Activated CD4-positive, alpha-beta T cell treated with anti-CD3 and anti-CD28 coated beads for 48 hours (primary cell): ENCODE measurements at places on chromosomes 7 and 10.

GRCh38 chr10:11379771-11380170 lies 231.7 kb downstream of the USP6NL start:
- no peak for DNase-seq

- no peak for DNase-seq
Measured at GRCh38 chr7:32164341-32164996, 94.3 kb upstream of the PDE1C start.

- DNase-seq: no peak
Measured at GRCh38 chr7:135965602-135966001, 11.6 kb downstream of the MTPN start.

GRCh38 chr7:130490311-130490791 lies 1.5 kb upstream of the MEST start:
- DNase-seq: no peak

- DNase-seq: no peak
Measured at GRCh38 chr10:84540022-84540616, 211.7 kb downstream of the CCSER2 start.

- DNase-seq: no peak
Measured at GRCh38 chr7:52771177-52771576, 264.3 kb upstream of the POM121L12 start.

DNA sequence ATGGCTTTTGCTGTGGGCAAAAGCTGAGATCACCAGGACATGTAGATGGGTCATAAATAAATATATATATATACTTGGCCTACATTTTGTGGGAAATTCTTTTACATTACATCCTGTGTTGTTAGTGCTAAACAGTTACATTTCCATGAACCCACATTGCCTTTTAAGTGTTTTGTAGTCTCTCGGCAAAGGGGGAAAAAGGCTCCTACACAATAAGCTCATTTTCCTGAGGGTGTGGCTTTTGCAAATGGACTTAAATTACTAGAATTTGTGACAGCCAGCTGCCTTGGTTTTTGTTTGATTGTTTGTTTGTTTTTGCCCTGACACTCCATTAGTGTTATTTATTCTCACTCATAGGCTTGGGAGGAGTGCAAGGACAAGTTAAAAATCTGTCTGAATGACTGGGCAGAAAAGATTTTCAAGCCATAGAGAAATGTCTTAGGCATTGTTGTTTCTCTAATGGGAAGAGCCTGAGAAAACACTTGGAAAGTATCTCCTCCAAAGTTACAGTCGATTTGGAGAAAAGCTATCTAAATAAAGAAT lies 128.8 kb downstream of the DGKB start:
- no peak for DNase-seq

GRCh38 chr10:3141351-3142005 lies 31.1 kb downstream of the PITRM1 start:
- no peak for DNase-seq

DNA sequence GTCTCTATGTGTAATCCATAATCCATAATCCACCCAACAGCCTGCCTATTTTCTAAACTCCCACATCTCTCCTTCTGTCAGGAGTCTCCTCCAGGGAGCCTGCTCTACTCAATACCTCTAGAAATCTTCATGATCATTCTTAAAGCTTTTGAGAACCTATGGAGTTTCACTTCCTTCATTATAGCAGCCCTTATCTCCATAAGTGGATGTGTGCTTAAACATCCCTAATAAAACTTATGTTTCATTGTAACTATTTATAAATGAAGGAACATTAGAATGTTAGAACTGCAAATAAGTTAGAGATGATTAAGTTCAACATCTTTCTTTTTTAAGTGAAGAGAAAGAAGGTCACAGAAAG lies 8.5 kb downstream of the CPED1 start:
- DNase-seq: no peak

DNA sequence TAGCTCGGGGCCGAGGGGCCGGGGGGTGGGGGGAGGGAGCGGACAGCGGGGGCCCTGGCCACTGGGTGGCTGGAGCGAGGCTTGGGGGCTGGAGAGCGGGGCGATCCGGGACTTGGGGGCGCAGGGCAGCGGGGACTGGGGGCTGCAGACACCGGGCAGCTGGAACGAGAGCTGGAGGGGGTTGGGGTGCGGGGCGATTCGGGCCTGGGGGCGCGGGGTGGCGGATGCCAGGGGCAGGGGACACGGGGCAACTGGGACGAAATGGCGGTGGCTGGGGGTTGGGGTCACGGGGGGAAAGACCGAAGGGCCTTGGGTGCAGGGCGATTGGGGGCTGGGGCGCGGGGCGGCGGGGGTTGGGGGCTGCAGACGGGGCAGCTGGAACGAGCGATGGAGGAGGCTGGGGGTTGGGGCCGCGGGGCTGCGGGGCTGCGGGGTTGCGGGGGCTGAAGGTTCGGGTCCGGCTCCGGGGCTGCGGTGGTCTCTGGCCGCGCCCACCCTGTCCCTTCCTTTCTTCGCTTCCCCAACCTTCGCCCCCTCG lies 590 bp downstream of the COL26A1 start:
- no peak for DNase-seq

GRCh38 chr7:3431306-3431705 lies 130.3 kb downstream of the SDK1 start:
- no peak for DNase-seq

DNA sequence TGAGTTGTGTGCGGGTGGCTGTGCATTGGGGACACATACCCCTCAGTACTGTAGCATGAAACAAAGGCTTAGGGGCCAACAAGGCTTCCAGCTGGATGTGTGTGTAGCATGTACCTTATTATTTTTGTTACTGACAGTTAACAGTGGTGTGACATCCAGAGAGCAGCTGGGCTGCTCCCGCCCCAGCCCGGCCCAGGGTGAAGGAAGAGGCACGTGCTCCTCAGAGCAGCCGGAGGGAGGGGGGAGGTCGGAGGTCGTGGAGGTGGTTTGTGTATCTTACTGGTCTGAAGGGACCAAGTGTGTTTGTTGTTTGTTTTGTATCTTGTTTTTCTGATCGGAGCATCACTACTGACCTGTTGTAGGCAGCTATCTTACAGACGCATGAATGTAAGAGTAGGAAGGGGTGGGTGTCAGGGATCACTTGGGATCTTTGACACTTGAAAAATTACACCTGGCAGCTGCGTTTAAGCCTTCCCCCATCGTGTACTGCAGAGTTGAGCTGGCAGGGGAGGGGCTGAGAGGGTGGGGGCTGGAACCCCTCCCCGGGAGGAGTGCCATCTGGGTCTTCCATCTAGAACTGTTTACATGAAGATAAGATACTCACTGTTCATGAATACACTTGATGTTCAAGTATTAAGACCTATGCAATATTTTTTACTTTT lies 1.8 kb downstream of the DDIT4 start:
- DNase-seq: peak; percentile 48

GRCh38 chr7:35816514-35816913 lies 15.7 kb downstream of the SEPTIN7 start:
- DNase-seq: no peak

DNA sequence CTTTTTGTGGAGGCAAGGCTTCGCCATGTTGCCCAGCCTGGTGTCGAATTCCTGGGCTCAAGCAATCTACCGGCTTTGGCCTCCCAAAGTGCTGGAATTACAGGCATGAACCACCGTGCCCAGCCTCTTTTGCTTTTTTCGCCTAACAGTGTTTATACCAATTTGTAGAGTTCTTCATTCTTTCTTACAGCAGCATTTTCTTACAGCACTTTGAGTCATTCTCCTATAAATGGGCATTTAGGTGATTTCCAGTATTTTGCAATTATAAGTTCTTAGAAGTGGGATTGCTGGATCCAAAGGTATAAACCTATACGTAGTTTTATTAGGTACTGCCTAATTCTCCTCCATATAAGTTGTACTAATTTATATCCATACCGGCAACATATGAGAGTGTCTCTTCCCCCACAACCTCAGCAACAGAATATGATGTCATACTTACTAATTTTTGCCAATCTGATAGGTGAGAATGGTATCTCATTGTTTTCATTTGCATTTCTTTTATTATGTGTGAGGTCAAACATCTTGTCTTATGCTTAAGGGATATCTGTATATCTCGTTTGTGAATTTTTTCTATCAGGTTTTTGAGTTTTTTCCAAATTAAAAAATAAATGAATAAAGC lies 39.1 kb downstream of the SUFU start:
- DNase-seq: no peak

- DNase-seq: no peak
Measured at GRCh38 chr10:64334084-64334483, 812.9 kb downstream of the REEP3 start.

DNA sequence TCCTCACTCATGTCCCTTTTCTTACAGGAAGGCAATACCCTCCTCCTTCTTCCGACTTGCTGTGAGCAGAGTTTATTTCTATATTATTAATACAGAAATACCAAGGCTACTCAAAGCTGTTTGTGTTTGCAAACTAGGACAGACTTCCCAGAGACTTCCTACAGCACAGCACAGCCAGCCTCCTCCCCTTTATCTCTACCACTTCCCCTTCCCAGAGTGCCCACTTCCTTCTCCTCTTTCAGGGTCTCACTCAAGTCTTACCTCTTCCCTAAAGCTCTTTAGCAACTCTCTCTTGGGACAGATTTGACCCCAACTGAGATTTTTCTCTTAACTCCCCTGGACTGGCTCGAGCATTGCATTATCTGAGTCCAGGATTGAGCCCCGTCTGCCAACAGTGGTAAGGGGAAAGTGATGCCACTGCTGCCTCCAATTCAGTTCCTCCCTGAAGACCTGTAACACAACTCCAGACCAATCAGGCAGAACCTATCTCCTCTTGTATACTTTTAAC lies 5.5 kb upstream of the LRGUK start:
- no peak for DNase-seq

DNA sequence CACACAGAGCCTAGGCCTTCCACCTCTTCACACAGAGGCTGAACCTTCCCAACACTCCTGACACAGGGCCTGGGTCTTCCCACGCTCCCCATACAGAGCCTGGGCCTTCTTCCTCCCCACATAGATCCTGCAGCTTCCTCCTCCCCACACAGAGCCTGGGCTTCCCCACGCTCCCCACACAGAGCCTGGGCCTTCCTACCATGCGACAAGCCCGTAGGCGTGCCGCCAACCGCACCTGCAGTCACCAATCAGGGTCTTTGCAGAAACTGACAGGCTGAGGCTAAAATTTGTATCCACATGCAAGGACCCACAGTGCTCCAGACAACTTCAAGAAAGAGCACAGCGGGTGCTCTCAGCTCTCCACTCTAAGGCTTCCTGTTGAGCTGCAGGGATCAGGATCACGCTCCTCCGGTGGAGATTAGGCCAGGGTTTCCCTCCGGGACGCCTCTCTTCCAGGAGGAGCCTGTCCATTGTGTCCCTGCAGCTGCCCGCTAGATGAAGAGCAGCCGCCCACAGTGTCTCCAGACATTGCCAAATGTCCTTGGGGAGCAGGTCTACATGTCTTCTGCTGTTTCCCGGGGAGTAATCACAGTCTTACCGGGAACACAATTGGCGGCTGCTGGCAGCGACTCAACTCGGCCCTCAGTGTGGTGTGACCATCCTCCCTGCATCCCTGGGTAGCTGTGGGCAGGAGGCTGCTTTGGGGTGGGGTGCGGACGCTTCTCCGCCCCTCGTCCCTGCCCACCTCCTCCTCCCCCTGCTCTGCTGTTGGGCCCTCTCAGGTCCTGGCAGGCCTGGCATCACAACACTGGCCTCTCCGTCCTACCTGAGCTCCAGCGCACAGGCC lies 9.7 kb downstream of the CFAP46 start:
- DNase-seq: peak; percentile 46

DNA sequence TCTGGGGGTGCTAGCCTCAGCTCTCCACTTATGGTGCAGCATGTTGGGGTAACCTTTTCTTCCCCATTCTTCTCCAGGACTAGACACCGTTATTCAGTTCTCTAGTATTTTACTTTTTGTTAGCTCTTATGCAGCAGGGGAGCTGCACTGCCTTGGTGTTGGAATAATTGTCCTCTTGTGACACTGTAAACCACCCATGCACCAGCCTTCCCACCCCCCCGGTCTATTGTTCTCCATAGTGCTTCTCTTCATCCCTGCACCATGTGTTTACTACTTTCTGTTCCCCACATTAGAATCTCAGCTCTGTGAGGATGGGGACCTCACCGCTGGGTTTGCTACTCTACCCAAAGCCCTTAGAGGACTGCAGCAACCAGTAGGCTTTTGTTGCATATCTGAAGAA lies 230.7 kb downstream of the RPS24 start:
- DNase-seq: no peak

DNA sequence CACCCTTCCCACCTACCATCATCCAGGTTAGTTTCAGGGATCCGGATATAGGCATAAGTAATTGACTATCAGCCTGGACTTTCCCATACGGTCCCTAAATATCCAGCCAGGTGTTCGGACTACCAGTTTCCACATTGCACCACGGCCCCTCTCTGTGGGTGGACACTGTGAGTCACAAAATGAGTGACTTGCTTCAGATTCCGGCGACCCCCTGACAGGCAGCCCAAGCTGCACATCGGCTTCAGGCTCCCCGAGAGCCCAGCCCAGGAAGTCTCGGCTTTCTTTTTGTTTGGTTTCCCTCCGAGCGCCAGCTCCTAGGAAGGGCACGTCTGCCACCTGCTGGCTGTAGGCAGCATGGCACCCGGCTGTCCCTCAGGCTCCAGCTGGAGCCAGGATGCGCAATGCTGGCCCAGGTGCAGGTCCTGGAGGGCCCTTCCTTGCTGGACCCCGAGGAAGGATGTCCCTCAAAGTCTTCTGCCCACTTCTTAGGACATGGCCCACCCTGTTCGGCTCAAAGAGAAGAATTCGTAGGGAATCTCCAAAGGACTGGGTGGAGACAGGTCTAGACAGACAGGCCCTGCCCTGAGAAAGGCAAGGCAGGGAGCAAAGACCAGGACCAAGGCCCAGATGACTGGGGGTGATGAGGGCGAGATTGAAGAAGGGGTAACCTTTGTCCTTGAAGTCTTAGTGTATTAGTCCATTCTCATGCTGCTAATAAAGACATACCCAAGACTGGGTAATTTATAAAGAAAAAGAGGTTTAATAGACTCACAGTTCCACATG lies 10.6 kb downstream of the HABP2 start:
- peak; percentile 81 for DNase-seq
